Iris pigment epithelial cell (primary cell): ENCODE measurements at places on chromosomes 3 and 15.

- DNase-seq, result no peak
Observed at GRCh38 chr15:29969562-29970401, 113.0 kb upstream of the GOLGA8J start.

- no peak for DNase-seq
Observed at GRCh38 chr3:34351882-34352777, 553.7 kb downstream of the PDCD6IP start.

DNA sequence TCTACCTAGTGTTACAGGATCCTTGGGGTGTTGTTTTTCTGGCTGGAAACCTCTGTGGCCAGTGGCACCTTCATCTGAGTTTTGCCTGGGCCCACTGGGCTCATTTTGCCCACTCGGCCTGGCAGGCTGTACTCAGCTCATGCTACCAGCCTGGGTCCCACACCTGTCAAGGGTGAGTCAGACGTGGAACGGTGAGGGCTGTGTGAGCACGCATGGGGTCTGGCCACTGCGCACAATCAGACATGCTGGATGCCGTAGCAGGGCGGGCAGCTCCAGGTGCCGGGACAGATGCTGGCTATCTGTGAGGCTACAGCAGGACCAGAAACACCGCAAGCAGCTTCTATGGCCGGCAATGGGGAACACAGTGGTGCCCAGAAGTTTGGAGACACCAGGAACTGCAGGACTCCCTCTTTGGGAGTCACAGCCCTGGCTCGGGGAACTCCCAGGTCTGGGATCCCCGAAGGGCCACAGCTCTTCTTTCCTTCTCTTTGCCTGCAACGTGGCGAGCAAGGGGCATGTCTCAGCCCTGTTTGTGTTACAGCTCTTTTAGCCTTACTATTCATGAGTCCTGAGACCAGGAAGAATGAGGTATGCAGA lies 35.9 kb upstream of the DNAJC13 start:
- DNase-seq, result no peak

GRCh38 chr3:183255348-183255730 lies 2.3 kb downstream of the B3GNT5 start:
- DNase-seq, result peak; percentile 62

DNA sequence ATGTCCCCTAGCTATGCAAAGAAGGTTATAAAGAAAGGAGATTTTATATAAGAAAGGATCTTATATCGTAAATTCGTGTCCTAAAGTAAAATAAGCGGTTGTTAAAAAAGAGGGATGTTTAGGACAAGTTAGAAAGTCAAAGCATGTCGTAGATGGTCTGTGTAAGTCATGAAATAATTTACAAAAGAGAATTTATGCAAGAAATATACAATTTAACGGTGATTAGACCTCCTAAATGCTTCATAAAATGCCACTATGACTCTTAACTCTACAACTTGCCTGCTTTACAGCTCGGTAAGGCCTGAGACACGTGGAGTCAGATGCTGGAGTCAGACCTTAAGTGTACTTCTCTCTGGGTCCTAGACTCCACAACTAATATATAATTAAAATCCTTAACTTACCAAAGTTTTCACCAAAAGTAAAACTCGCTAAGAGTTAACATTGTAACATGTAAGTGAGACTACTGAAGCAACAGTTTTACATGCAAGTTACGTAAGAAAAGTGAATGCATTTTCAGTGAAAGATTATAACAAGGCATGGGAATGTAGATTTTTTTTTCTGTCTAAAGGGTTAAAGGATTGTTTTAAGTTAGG lies 13.3 kb upstream of the SRPRB start:
- DNase-seq, result peak; percentile 8

DNA sequence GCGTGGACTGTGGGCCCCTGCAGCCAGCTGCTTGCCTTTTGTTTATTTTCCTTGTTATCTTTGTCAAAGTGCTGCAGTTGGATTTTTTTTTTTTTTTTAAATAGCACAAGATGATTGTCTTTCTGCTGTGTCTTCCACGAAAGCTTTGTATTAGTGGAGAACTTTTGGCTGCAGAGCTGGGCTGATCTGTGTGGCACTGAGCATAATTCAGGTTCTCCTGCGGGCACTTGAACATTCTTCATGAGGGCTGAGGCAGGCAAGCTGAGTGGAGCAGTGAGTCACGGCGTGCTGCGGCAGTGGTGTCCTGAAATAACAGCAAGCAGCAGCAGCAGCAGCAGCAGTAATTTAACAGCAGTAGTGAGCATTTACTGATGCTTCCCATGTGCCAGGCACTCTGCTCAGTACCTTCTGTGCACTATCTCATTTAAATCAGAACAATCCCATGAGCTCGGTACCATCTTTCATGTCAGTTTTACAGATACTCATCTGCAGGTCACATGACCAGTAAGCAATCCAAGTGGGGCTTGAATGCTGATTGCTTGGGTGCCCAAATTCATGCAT lies 45.8 kb downstream of the MITF start:
- peak; percentile 89 for DNase-seq

DNA sequence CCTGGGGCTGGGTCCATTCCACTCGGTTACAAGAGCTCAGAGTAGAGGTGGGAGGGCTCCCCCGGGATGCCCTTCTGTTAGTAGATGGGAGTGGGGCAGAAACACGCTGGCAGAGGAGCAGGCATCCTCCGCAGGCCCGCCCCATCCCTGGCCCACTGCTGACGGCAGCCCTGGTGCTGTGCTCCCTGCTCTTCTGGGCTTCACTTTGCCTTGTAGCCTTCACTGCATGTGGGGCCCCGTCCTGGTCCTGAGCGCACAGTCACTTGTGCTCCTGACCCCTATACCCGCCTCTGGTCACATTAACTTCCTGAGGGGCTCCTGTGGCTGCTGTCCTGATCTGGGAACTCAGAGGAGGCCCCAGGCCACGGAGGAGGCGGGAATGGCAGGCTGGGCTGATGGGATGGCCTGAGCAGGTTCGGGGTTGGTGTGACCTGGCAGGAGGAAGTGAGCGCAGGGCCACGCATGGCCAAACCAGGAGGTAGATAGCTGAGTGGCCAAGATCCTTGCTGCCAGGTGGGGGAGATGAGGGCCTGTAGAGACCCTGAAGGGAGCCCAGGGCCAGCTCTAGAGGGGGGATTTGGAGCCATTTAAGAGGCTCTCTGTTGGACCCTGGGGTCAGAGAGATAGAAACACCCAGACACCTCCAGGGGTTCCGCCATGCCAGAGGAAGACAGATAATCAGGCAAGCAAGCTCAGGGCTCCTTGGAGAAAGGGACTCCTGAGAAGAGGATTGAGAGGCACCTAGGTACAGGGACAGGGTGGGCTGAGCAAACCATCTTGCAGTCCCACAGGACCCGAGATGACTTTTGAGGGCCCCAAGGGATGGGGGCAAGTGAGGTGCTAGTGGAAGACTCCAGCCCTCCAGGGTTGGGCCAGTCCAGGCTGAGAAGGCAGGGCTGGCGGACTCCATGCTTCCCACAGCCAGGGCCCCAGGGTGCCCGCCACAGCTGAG lies 92.2 kb upstream of the PRR23E start:
- DNase-seq, result no peak

DNA sequence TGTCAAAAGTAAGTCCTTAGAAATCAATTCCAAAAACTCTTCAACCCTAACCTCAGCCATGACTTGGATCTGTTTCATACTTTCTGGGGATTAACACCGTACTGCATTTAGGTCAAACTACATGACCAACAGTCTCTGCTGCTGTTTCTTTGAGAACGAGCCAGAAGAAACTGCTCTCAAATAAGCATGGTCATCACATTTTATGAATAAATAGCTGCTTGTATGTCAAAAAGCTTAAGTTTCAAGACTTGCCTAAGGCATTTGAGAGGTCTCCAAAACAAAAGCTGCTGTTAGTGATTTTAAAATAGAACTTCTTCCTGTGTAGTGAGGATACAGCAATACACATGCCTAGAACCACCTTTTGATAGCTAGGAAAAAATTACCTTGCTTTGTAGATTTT lies 166.3 kb upstream of the CHRM5 start:
- DNase-seq, result peak; percentile 2

GRCh38 chr3:140768941-140769340 lies 91.1 kb downstream of the TRIM42 start:
- DNase-seq, result no peak

DNA sequence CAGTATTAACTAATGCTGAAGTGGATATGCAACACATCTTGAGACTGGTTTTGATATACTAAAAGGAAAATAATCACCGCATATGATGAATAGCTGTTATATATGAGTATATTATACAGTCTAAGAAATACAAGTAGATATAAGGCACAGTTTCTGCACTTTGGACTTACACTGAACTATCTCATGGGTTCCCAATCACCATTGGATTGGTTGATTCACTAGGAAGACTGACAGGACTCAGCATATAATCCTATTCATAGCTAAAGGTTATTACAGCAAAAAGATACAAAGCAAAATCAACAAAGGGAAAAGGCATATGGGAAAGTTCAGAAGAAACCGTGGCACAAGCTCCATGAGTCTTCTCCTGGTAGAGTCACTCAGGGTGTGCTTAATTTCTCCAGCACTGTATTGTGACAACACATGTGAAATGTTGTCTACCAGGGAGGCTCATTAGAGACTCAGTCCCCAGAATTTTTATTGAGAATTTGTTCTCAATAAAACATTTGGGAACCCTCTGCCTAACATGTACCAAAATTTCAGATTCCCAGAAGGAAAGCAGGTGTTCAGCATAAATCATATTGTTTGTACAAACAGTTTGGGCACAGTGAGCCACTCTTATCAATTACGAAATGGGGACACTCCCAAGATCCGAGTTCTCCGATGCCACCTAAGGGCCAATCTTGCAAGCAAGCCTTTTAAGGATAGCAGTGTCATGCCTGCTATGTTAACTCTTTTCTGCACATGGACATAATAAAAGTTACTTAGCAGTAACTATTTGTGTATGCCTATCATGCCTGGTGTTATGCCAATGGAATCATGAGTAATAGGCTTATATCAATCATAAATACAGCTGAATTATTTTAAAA lies 26.8 kb downstream of the CMC1 start:
- DNase-seq, result peak; percentile 5

DNA sequence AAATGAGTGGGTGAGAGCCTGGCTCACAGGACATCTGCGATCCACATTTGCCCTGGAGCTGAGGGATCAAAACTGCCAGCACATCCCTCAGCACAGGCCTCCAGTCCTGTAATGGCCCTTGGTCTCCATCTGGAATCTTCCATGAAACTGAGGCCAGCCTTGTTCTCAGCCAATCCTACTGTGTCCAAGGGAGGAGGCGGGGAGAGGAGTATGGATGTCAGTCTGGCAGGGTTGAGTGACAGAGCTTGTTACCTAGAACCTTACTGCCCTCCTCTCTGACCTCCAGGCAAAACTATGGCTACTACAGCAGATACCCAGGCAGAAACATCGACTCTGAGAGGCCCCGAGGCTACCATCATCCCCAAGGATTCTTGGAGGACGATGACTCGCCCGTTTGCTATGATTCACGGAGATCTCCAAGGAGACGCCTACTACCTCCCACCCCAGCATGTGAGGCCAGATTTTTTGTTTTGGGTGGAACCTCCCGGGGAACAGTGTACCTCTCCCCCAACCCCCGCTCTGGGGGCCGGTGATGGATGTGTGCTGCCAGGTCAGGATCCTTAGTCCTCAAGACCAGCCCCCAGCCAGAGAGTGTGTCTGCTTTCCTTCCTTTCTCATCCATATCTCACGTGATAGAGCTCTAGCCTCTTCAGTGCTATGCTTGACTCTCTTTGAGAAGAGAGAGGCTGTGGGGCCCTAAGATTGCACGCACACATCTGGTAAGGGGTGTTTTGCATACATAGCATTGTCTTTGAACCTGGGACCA lies 41.3 kb downstream of the CHDH start:
- DNase-seq, result peak; percentile 54

DNA sequence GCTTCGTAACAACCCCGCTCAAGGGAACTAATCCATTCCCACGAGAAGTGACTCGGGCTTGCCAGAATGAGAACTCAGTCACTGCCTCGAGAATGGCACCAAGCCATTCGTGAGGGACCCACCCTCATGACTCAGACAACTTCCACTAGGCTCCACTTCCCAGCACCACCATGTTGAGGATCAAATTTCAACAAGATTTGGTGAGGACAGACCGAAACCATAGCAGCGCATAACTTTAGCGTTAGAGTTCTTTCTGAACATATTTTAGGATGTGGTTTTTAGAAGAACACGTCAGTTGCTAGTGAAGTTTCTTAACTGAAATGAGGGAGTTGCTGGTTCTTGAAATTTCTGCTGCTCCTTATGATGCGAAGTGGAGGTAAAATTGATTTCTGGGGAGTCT lies 13.5 kb downstream of the PTPRG start:
- DNase-seq, result peak; percentile 100

DNA sequence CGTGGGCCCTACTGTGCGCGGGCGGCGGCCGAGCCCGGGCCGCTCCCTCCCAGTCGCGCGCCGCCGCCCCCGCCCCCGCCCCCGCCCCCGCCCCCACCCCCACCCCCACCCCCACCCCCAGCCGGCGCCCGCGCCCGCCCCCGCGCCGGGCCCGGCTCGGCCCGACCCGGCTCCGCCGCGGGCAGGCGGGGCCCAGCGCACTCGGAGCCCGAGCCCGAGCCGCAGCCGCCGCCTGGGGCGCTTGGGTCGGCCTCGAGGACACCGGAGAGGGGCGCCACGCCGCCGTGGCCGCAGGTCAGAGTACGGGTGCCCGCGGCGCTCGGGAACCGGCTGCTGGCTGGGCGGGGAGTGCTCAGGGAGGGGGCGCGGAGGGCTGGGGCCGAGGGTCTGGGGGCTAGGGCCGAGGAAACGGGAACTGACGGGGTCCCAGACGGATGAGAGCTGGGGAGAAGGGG lies 1.1 kb upstream of the PPARG start:
- peak; percentile 41 for DNase-seq

- no peak for DNase-seq
Observed at GRCh38 chr3:190239325-190239724, 82.9 kb downstream of the CLDN1 start.

GRCh38 chr15:62783303-62783957 lies 259.1 kb upstream of the TPM1 start:
- peak; percentile 86 for DNase-seq

DNA sequence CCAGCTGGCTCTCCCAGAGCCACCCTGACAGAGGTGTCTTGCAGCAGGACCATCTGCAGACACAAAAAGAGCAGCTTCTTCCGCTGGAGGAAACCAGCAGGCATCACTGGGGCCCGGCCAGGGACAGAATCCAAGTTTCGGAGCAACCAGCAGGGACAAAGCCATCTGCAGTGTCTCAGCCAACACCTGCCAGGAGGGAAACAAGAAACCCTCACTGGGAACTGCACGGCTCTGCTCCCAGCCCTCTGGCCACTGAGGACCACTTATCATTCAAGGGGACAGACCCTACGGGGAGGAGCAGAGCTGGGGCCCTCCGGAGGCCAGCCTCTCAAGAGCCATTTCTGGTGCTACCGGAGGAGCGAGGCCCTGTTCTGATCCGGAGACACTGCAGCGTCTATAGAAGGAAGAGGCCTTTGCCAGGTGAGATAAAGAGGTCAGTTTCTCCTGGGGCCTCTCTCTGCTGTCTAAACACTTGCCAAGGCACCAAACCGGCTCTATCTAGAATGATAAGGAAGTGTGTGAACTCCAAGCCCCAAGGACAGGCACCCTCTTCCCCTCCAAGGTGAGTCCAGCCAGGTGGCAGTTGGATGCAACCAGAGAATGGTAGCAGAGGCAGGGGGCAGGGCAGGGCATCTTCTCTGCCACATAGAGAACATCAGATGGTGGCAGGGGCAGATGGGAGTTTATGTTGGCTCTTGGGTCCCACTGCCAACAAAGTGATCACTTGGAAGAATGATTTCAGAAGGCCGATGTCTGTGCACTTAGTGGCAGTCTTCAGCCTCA lies 89.0 kb downstream of the CHSY1 start:
- no peak for DNase-seq
